ENCODE measurements at places on chromosomes 5 and 9.

DNA sequence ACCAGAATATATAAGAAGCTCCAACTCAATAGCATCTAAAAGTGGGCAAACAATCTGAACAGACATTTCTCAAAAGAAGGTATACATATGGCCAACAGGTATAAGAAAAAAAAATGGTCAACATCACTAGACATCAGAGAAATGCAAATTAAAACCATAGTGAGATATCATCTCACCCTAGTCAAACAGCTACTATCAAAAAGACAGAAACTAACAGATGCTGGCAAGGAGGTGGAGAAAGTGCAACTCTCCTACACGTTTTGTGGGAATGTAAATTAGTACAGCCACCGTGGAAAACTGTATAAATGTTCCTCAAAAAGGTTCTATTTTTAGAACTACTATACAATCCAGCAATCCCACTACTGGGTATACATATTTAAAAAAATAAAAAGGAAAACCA, 199.9 kb upstream of the SMC2 start:
- DNase-seq: no peak

GRCh38 chr9:93976973-93977372, 21.8 kb upstream of the BARX1 start:
- no peak for DNase-seq

- no peak for DNase-seq
These were observed 8.9 kb downstream of the PPP1R26 start for GRCh38 chr9:135488527-135488926.

DNA sequence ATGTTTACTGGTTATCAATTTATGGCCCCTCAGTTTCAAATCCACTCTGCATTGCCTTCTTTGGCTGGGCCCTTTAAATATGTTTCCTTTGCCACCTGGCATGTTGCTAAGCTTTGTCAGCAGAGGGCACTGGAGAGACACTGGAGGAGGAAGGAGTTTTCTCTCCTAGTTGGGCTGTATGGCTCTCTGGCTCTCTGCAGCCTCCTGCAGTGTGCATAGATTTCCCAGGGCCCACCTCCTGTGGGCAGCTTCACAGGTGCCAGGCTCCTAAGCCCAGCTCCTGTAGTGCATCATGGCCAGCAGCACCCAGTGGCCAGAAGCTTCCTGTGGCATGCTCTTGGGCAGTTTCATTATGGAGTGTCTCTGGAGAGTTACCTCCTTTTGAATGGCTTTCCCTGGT, 23.3 kb downstream of the CAVIN4 start:
- peak; percentile 68 for DNase-seq

- no peak for DNase-seq
These were observed 27.8 kb upstream of the FAT2 start for GRCh38 chr5:151618907-151619306.

DNA sequence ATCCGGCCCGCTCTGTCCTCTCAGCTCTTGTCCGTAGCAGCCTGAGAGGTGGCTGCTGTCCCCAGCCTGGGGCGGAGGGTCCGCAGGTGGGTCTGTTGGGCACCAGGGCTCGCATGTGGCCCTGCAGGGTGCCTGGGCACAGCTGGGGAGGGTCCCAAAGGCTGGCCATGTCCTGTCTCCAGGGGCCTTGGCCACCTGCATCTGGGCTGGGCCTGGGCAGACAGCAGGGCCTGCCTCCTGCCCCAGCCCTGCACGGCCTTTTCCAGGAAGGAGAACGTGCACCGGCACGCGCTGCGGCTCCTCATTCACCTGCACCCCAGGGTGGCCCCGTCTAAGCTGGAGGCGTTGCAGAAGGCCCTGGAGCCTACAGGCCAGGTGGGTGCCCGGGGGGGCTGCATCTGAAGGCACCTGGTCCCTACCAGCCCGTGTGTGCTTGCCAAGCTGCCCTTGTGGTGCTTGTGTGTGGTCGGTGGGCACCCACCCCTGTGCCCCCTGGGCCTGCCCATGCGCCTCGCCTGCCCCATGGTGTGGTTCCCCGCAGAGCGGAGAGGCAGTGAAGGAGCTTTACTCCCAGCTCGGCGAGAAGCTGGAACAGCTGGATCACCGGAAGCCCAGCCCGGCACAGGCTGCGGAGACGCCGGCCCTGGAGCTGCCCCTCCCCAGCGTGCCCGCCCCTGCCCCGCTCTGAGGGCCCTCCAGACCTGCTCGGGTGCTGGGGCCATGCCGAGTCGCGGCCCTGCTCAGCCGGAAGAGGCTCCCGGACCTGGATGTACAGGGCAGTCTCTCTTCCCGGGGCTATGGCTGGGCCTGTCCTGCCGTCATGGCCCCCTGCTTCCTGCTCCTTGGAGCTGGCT, 5.1 kb upstream of the TOR4A start:
- no peak for DNase-seq

DNA sequence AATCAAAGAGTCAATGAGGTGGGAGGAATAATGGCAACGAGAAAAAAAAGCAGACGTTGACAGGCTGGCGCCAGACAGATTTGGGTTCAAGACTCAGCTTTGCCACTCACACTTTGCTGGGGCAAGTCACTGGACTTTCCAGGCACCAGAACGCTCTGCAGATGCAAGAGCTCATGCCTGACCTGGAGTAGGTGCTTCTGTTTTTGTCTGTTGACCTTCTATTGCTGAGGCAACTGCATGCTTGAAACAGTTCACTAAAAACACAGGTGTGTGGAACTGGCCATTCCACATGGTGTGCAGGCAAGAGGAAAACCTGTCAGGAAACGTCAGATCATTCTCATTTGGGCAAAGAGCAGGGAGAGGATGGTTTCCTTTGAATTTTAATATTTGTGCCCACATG, 161.2 kb upstream of the SMIM23 start:
- DNase-seq: no peak

DNA sequence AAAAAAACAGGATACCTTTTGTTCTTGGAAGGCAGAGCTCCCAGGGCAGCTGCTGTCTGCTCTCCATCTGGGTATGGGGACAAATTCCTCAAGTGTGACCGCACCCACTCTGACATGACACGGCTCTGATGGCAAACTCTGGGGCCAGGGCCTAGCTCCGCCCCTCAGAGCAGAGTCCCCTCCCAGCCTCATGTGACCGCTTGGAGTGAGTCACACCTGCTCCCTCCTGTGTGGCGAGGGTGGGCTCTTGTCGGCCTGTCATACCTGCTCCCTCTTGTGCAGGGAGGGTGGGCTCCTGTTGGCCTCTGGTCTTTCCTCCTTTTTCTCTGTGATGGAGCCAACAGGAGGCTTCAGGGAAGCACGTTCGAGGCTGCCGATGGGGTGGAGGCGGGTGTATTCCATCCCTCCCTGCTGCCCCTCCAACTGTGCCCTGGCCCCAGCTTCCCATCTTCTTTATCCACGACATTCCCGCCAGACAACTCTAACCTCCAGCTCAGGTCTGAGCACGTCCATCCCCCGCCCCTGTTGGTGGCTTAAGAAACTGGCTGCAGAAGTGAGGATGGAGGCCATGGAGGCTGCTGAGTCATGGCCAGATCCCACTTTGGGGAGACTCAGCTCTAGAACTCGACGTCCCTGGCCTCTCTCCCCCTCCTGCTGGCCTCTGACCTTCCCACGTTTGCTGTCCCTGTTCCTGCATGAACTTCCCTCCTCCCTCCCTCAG, 65.3 kb downstream of the OLFM1 start:
- no peak for DNase-seq

Data from activated CD4-positive, alpha-beta T cell treated with anti-CD3 and anti-CD28 coated beads, Interleukin-2, Interleukin-6, amounts not matched to agents 100 ng/mL and 50 ng/mL, durations not matched to agents 16 hours and 8 hours (primary cell).